Posterior cingulate gyrus (tissue), 11 donors: ENCODE measurements at places on chromosomes 4 and X.

DNA sequence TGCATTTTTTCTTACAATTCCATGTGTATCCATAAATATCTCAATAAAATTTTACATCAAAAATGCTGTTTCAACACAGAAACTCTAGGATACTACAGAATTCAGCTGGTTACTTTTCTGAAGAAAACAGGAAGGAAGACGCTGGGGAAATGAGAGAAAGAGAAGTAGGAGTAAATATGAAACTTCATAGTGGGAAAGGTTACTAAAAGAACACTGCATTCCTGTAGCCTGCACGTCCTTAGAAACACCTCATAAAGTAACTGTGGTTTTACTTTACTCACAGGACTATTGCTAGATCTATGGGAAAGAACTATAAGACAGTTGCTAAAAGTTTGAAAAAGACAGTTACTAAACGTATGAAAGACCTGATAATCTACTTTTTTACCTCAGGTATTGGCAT lies 23.1 kb downstream of the ATP11C start:
- no peak for DNase-seq

DNA sequence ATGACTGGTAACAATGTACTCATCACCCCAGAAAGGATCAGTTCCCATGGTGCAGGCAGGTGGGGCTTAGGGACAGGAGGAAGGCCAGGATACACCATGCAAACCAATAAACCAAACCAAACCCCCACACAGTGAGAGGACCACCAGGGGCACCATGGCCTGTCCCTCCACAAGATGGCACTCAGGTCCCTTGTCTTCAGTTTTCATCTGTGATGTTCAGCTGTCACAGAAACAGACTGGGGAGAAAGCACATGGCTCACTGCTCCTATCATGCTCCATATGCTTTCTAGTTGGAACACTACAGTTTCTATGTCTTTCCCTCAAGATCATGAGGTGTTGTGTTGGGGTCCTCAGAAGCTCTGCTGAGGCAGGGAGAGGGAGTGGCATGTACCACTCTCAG lies 10.1 kb downstream of the HS3ST1 start:
- DNase-seq, result no peak

DNA sequence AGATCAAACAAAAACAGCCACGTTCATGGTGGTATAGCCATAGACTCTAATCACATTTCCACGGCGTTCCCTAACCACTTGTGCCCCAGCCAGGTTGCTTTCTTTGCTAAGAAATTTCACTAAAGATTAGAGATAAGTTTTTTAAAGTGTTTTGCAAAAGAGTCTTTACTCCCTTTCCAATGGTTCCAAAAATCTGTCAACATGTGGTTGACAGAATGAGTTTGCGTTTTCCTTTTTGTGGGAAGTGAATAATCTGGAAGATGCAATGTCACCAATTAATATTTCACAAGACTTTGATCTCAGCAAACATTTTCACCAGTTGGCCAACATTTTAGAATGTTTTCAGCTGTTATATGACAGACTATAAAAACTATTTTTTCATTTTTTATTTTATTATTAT lies 35.3 kb downstream of the CXCL1 start:
- no peak for DNase-seq

GRCh38 chrX:104113222-104113965 lies 1.1 kb downstream of the ZCCHC18 start:
- DNase-seq, result peak; percentile 57

DNA sequence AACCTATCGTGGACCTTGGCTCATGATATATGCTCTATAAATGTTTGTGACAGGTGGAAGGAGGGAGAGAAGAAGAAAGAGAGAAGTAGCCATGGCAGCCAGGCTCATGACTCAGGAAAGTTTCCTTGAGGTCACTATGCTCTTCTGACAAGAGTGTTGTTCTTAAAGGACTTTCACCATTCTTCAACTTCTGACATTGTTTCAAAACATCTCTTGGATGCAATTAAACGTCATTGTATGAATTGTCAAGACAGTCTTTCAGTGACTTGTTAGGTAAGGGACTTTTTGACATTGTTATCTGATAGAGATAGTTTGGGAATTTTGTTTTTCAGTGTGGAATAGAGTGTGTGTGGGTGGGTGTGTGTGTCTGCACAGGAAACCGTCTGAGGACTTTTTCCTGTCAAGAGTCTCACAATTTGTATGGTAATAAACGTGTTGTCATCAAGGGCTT lies 617.0 kb downstream of the MID1IP1 start:
- no peak for DNase-seq

- DNase-seq, result no peak
These were observed 11.7 kb upstream of the PTTG2 start for GRCh38 chr4:37948542-37948941.

DNA sequence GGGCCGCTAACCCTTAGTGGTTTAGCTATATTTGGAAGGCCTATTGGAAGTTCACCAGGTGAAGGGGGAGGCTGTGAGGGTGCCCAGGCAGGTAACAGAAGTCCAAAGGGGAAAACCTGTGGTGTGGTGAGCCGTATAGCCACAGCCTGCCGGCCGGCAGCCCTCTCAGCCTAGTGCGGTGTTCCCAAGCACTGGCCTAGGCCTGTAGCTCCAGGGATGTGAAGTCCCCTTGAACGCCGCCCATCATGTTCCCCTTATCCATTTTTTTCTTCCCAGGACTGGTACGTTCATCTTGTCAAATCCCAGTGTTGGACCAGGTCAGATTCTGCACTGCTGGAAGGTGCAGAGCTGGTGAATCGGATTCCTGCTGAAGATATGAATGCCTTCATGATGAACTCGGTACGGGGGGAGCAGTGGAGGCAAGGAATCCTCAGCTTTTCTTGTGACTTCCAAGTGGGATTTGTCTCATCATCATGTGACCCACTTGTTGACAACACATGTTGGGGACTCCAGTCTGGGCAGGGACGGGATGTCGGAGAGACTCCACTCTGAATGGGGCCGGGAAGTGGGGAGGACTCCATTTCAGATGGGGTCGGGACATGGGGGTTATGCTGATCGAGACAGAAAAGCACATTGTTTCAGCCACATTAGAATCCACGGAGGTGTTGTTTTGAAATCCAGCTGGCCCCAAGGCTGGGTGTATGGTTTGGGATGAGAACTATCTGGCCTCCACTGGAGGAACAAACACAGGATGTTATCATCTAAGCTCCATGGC lies 39.2 kb upstream of the MSANTD1 start:
- no peak for DNase-seq

GRCh38 chr4:16070203-16070602 lies 13.6 kb downstream of the PROM1 start:
- no peak for DNase-seq

- peak; percentile 9 for DNase-seq
These were observed 608 bp downstream of the TAF1 start for GRCh38 chrX:71366674-71367256.

- DNase-seq, result no peak
These were observed 29.1 kb upstream of the PGM2 start for GRCh38 chr4:37797374-37797773.

GRCh38 chr4:155906554-155907247 lies 3.2 kb downstream of the TDO2 start:
- DNase-seq, result no peak

DNA sequence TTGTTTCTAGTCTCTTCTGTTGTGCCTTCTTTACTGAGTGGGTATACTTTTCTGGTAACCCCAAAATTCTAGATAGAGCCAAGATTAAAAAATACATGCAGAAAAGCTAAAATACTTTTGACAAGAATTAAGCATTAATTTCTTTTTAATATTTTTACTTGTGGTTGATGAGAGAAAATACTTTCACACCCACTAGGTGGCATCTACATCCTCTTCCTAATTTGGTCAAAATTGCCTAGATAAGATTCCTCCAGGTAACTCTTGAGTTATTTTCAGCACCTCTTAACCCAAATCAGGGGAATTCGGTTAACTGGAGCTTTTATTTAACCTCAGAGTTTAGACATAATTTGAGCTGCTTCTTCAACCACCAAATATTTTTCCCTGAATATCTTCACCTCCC lies 28.4 kb upstream of the COX7B2 start:
- no peak for DNase-seq

DNA sequence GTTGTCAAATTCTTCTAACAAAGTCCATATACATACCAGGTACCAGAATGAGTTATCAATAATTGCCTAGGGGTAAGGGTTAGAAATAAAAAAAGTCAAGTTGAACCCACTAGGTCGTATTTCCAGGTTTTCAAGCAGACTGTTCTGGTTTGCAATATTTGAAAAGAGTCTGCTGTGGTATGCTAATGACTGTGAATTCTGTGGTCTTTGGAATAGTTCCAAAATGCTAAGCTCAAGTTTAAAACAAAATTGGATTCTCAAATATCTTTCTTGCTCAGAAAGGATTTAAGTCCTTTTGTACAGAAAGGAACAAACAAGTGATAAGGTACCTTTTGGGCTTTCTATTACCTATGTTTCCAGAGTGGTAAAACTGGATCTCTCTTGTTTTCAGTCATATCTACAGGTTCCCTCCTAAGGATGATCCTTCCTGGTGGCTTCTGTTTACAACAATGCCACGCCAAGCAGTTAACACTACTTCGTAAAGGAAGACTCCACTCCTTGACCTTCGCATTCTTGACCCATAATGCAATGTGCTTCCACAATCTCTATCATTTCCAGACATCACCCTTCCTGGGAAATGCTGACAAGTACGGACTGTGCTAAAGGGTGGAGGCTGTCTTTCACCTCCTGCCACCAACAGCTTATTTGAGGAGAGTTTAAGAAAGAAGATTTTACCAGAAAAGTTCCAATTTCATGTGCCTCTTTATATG lies 531.7 kb upstream of the FTHL17 start:
- DNase-seq, result no peak

DNA sequence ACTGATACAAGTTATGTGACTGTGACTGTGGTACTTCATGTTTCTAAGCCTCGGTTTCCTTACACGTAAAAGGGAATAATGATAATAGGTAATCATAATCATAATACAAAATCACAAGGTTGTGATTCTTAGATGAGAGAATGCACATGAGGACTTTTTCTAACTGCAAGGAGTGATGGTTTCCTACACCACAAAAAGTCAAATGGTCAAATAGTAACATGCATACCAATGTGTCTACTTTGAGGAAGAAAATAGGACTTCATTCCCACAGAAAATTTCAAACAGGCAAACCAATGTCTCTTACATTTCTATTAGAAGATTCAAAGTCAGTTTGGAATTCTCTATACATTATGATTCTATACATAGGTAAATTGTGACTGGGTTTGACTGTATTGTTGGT lies 368.7 kb upstream of the FTHL17 start:
- DNase-seq, result no peak

DNA sequence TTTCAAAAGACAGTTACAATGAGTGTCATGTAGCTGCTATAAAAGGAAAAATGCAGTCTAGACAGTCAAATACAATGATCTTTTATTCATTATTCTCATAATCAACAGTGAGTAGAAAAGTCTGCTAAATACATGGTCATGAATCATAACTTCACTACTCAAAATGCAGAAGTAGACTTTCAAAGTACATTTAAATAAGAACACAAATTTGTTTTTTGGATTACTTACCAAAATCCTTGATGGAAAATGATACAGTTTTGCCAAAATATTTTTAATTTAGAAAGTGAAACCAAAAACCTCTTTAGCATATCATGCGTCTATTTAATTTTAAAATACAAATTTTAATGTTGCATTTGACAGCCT lies 4.9 kb downstream of the ACSL4 start:
- no peak for DNase-seq

- DNase-seq, result no peak
These were observed 21.9 kb upstream of the SCRG1 start for GRCh38 chr4:173420801-173421200.

- DNase-seq, result no peak
These were observed 177.8 kb downstream of the SOWAHB start for GRCh38 chr4:76720121-76720520.

DNA sequence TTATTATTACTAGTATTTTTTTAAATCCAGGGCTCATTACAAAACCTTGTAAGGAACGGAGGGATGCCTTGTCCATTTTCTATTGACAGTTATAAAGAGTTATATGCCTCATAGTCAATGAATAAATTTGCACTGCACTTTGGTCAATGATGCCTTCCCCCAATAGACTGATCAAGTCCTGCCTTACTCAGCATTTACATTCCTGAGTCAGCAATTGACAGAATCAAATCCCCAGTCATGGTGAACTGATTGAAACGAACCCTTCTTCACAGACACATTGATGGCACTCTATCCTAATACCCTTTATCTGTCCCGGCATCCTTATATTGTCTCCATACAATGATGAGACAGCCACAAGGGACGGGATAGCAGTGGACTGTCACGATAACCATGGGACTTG lies 213.2 kb downstream of the NLGN4X start:
- DNase-seq, result no peak

DNA sequence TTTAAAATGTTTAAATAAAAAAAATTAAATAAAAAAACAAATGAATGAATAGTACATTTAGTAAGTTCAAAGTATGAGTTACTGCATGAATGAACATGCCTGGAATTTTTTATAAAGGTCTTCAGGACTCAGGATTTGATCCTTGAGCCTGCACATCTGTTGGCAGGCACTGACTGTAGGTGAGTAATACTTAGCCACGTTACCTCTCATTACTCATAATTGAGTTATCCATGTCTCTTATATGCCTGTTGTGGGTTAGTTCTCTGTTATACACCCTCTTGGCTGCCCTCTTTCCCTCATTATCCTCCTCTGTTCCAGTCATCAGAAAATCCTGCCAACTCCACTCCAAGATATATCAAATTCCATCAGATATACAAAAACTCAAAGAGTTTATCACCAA lies 276.0 kb downstream of the FBXW7 start:
- no peak for DNase-seq

- no peak for DNase-seq
These were observed 92.8 kb downstream of the TAB3 start for GRCh38 chrX:30795981-30796958.
